MG63 (cell line): ENCODE measurements at places on chromosomes 2 and 18. TPM values are rescaled to one million over a fixed set of nuclear protein-coding genes. Genes with fewer than 3 reads are reported as not detected.

The MDH1B gene
- total RNA-seq: 0.72 and 11.4 TPM in 2 replicates

The ACTR1B gene
- 21.4 and 37.1 TPM in 2 replicates for total RNA-seq

The LIPG gene
- total RNA-seq: not detected in 2 replicates

The OR6B2 gene
- not detected in 2 replicates for total RNA-seq

The FBLN7 gene
- not detected in 2 replicates for total RNA-seq

The CTAGE1 gene
- not detected in 2 replicates for total RNA-seq

The C2orf76 gene
- total RNA-seq: 16.5 and 34.8 TPM in 2 replicates

The ASPRV1 gene
- total RNA-seq: 0.95 and 2.4 TPM in 2 replicates

The ANKRD36B gene
- total RNA-seq: 2.9 and 14.1 TPM in 2 replicates

The AQP12A gene
- not detected in 2 replicates for total RNA-seq
